Hepatocyte (in vitro differentiated cells): ENCODE measurements at places on chromosomes 13 and 19. TPM values are rescaled to one million over a fixed set of nuclear protein-coding genes. Genes with fewer than 3 reads are reported as not detected.

Gene SLC25A41
- total RNA-seq = 0.16 and 0.27 TPM in 2 replicates

- DNase-seq = peak; percentile 54
Measured at GRCh38 chr13:113533161-113533840, 42.8 kb upstream of the DCUN1D2 start.

- no peak for DNase-seq
Measured at GRCh38 chr19:47518139-47518538, 3.3 kb upstream of the NAPA start.

- DNase-seq = no peak
Measured at GRCh38 chr13:104477261-104477660, 1411.0 kb upstream of the SLC10A2 start.

DNA sequence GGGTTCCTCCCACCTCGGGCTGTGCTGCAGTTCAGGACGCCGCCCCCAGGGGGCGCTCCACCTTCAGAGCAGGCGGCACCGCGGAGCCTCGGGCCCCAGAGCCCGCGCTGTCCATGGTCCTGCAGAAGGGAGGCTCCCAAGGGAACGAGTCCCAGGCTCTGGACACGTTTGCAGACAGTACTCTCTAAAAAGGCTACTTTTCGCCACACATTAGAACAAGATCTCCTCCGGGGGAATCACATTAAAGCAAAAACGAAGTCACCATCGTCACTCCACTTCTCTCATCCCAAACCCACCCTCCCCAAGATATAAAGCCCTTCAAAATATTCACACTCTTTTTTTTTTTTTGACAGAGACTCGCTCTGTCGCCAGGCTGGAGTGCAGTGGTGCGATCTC, 4.6 kb upstream of the SIGLEC10 start:
- peak; percentile 93 for DNase-seq

DNA sequence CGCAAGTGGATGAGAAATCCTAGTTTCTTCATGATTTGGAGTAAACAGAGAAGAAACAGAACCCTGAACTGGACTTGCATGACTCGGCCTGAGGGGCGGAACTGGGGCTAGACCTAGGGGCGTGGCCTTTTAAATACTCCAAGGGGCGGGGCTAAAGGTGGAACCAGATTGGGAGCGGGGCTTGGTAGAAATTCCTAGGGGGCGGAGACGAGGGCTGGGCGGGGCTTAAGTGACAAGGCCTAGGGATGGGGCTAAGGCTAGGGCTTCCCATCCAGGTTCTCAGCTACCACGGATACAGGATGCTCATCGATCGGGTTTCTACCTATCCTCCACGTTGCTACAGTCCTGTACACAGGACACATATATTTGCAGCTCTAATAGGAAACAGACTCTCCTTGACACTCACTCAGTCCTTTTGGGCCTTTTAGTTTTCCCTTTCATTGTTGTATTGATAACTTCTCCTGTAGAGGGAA, 372 bp upstream of the ZNF699 start:
- peak; percentile 97 for DNase-seq

- DNase-seq = no peak
Measured at GRCh38 chr19:54312436-54313377, at the start of gene LILRA5. Gene LILRA5, minus strand, starts transcription at chr19:54313166. Its CDS starts 147 bp downstream, at chr19:54313019.

GRCh38 chr13:34751492-34751891, 190.6 kb upstream of the NBEA start:
- DNase-seq = no peak

Gene CRLF1
- 8.6 and 13.9 TPM in 2 replicates for total RNA-seq

Gene EBI3
- total RNA-seq = 3.0 and 5.9 TPM in 2 replicates

DNA sequence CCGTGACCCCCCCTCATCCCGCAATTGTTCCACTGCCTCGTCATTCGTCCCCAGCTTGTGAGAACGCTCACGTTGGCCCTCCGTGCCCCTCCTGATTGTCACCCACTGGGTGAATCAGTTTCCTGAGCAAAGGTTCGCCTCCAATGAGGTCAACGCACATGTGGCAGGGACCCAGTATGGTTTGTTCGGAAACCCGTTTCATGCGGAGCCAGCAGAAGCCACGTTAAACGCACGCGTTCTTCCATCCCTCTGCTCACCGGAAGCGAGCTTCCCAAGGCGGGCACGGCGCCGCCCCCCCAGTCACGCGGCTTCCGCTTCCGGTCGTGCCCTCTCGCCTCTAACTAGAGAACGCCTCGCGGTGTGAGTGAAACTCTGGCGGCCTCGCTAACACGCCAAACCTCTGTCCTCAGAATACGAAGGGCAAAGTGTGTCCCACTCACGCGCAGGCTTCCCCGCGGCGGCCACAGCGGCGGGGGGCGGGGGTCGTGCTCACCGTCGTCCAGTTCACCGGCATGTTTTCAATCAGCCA, 18.0 kb upstream of the CFAP97D2 start:
- DNase-seq = no peak

Gene ZNF575
- 0.84 TPM in 1 of 2 replicates, not detected in the other for total RNA-seq

DNA sequence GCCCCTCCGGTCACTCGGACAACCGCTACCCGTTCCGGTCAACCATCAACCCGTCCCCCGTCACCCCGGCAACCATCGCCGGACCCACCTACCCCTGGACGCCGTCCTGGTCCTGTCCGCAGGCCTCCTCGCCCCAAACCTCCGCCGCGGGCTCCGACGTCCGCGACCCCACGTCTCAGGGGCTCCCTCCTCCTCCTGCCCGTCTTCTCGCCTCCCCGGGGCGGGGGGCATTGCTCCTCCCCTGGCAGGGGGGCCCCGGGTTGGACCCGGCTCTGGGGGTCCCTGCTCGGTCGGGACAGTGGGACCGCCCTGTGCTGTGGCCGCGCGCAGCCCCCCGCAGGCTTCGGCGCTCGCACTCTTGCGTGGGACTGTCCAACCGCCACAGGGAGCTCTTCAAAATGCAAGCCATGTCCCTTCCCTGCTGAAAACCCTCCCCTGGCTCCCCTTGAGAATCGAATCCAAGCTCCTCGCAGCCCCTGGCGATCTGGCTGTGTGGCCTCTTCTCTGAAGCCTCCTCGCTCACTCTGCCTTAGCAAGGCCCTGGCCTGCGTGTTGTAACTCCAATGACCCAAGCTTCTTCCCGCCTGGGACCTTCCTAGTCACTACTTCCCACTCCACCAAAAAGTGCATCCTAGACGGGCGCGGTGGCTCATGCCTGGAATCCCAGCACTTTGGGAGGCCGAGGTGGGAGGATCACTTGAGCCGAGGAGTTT, 8.4 kb downstream of the EPHX3 start:
- DNase-seq = no peak

DNA sequence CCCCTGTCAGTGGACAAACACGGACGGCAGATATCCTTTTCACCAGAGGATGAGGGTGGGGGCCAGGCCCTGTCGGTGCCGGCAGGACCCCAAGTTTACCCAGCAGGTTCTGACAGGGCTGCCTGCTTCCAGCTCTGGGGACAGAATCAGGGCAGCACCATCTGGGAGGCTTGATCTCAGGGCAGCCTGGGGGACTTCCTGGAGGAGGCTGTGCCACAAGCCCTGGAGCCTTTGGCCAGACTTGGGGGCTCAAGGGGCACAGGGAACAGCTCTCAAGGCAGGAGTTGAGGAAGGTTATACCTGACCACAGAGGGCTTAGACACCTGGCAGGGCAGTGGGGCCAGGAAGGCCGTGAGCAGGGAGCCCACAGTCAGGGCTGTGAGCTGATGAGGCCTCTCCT, 45.2 kb downstream of the COMP start:
- no peak for DNase-seq

DNA sequence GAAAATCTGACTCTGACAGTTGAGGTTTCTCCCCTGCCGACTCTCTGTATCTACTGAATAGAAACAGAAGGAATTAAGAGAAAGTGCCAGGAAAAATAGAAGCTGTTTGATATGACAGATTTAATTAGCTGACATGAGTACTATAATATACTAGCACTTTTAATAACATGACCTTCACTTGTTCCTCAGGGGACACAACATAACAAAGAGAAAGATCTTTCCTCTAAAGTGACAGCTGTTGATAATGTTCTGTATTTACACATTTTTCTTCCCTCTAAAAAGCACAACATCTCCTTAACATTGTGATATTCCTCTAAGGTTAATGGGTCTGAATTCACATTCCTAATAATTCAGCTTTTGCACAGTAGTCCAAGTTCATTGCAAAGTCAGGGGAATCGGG, 1136.0 kb downstream of the PCDH17 start:
- no peak for DNase-seq

Gene RFX2
- 2.3 and 4.0 TPM in 2 replicates for total RNA-seq

DNA sequence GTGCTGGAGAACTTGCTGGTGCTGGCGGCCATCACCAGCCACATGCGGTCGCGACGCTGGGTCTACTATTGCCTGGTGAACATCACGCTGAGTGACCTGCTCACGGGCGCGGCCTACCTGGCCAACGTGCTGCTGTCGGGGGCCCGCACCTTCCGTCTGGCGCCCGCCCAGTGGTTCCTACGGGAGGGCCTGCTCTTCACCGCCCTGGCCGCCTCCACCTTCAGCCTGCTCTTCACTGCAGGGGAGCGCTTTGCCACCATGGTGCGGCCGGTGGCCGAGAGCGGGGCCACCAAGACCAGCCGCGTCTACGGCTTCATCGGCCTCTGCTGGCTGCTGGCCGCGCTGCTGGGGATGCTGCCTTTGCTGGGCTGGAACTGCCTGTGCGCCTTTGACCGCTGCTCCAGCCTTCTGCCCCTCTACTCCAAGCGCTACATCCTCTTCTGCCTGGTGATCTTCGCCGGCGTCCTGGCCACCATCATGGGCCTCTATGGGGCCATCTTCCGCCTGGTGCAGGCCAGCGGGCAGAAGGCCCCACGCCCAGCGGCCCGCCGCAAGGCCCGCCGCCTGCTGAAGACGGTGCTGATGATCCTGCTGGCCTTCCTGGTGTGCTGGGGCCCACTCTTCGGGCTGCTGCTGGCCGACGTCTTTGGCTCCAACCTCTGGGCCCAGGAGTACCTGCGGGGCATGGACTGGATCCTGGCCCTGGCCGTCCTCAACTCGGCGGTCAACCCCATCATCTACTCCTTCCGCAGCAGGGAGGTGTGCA, 587 bp downstream of the S1PR4 start:
- no peak for DNase-seq

DNA sequence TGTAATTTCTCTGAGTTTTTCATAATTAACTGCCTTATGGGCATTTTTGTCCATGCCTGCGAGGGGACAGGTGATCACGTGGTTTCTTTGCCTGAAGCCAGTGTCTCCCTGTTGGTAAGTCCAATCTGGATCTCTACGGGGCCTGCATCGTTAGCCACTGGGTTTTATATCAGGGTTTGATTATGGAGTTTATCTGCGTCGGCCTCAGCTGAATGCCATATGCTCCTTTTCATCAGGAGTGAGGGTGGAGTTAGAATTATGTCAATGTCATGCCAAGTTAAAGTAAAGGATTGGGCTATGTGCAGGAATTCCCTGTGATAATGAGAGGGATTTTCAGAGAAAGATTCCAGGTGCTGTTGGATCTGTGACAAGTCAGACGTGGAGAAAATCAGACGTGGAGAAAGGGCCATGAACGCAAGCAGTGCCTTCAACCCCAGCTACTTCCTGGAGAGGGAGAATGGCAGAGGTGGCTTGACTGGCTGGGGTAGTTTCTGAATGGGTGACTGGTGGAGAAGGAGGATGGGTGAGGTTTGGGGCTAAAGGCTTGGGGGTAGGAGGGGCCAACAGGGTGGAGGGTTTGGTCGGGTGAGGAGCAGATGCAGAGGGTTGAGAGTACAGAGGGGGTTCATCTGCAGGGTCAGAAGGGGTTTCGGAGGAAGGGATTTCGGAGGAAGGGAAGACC, 24.3 kb downstream of the TMEM255B start:
- DNase-seq = no peak

Gene ATP4B
- total RNA-seq = 15.9 and 16.2 TPM in 2 replicates

Gene TEX101
- not detected in 2 replicates for total RNA-seq

- no peak for DNase-seq
Measured at GRCh38 chr13:65911546-65912193, 1318.5 kb downstream of the PCDH9 start.

Gene SLC25A42
- 11.5 and 13.8 TPM in 2 replicates for total RNA-seq

DNA sequence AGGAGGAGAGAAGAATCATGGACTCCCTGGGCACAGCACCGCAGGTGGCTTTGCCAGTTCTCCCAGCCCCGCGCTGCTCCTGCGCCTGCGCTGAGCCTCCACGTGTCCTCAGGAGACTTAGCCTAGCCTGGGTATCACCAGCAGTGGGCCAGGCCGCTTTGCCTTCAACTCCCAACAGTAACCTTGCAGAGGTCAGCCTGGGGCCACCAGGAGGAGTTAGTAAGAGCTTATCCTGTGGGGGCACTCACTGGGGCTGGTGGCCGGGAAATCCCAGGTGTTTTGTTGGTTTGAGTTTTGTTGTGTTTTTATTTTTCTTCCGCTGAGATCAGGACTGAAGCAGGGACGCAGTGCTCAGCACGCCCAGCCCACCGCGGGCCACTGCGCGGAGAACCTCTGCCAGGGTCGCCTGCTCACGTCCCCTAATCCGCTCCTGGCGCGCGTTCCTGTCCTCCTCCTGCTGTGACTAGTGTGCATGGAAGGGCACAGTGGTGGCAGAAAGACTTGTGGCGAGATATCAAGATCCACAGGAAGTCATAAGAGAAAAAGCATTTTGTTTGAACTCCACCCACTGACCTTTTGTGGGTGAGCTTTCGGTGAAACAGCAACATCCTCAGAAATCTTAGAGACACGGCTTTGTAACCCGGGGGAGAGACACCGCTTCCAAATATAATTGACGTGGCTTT, 207.4 kb upstream of the RFC3 start:
- DNase-seq = no peak

DNA sequence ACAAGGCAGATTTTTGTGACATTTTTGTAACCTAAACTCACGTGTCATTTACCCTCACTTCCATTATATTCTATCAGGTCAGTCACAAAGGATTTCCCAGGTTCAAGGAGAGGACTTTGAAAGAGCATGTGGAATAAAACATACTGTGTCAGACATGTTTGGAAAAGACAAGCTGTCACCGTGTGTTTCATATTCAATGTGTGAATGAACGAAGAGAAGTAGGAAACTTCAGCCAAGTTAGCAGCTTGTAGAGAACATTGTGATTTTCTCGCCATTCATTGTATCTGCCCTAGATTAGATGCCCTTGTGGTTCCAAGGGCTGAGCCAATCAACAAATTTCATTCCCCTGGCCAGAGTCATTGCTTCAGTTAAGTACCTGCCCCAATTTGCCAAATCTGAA, 2288.9 kb upstream of the PCDH20 start:
- no peak for DNase-seq

DNA sequence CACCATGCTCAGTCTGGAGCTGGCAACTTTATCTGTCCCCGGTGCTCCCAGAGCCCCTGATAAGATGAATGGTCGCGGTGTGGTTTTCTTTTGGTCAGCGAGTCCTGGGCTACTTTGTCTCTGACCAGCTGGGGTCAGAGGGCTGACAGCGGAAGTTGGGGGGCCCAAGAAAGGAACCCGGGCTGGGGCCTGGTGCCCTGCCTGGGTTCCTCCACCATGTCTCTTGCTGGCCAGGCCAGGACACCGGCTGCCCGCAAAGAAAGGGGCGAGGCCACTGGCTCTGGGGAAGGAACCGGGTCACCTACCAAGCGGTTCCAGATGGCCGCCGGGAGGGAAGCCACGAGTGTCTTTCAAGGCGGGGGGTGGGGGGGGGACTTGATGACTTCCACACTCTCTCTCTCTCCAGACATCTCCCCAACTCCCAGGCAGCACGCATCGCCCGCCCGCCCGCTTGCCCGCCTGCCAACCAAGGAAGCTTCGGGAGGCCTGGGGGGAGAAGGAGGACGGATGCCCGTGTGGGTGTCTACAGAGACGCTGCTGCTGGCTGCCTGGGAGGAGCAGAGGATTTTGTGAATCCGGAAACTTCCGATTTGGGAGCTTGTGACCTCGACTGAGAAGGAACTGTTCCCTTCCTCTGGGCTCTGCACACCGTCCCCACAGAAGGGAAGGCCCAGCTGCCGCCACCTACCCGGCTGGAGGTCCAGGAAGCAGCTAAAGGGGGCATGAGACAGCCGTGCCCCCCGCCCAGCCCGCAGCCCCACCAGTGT, 1.1 kb downstream of the PIP5K1C start:
- DNase-seq = peak; percentile 48
